Substantia nigra (tissue), 51 donors: ENCODE measurements at places on chromosomes 4 and X.

GRCh38 chrX:15930585-15930984, 76.0 kb upstream of the AP1S2 start:
- no peak for DNase-seq

- no peak for DNase-seq
Measured at GRCh38 chr4:148375584-148375983, 66.6 kb downstream of the NR3C2 start.

DNA sequence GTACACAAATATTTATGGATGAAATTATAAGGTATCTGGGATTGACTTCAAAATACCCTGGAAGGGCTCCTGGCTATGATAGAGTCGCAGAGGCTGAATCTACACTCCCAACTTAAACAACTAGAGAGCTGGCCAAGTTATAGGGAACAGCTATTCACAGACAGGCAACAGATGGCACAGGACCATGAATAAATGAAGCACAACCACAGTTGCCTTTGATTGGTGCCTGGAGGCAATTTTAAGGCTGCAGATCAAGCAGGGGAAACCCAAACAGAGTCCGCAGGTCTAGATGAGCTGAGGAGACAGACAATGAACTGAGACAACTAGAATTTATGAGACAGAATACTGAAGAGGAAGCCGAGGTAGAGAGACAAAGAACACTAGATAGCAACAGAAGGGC, 155.9 kb downstream of the EVC2 start:
- DNase-seq = no peak

GRCh38 chr4:147682755-147683154, 1.2 kb downstream of the PRMT9 start:
- no peak for DNase-seq

DNA sequence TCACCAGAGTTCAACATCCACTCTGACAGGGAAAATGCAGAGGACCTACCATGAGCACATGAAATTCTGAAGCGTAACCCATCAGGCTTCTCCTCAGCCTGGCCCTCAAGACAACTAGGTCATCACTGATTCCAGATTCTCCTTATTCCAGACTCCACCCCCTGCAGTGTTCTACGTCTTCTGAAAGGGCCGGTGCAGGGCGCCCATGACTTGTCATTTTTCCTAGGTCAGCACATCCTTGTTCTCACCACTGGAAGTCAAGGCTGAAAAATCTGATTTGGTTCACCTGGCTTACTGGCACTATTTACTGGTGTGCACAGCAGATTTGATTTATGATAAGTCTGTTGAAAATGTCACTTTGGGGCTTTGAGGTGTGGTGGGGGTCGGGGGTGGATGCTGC, 140.9 kb upstream of the KLF3 start:
- DNase-seq = no peak

GRCh38 chrX:146907391-146908240, 93.1 kb upstream of the CXorf51A start:
- DNase-seq = no peak

DNA sequence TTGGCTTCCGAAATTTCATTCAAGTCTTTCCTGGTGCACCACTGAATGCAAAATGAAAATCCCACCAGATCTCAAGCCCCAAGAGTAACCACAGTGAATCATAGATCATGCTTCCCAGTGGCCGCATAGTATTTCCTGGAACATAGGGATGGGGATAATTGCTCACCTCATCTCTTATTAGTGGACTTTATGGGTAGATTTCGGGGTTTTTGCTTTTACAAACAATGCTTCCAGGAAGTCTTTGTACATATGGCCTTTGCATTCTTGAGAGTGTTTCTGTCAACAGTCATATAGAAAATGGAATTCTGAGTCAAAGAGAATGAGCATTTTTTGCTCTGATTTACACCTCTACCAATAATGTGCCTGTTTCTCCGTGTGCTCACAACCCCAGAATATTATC, 53.4 kb downstream of the PPEF2 start:
- DNase-seq = no peak

- no peak for DNase-seq
Measured at GRCh38 chr4:42083816-42084215, 68.6 kb downstream of the BEND4 start.

GRCh38 chr4:57442831-57443291, 332.7 kb upstream of the IGFBP7 start:
- DNase-seq = peak; percentile 41

GRCh38 chr4:95091272-95091671, 333.5 kb downstream of the BMPR1B start:
- DNase-seq = no peak

- DNase-seq = no peak
Measured at GRCh38 chr4:103429283-103429682, 231.1 kb upstream of the CENPE start.

DNA sequence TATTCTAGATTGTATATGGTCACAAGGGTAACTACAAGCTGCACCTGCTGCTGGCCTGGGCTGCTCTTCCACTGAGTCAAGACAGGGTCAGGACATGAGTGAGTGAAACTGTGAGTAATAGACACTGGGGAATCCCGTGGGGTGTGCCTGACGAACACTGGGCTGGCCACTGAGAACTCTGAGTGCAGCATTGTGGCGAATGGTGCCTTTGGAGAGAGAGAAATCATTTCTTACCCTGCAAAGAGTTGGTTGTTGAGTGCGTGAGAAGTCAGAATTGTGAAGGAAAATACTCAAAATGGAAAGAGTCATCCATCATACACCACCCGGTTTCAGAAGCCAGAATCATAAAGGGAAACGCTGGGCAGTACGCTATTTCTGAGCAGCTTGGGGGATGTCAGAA, 43.1 kb upstream of the LSM6 start:
- no peak for DNase-seq

DNA sequence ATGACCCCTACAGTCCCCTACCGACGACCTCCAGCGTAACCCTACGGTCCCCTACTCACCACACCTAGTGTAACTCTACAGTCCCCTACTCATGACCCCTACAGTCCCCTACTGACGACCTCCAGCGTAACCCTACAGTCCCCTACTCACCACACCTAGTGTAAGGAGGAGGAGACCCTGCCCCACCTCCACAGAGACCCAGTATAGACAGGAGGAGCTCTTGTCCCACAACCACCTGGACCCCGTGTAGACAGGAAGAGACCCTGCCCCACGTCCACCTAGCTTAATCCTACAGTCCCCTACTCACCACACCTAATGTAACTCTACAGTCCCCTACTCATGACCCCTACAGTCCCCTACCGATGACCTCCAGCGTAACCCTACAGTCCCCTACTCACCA, 26.9 kb downstream of the CSF2RA start:
- no peak for DNase-seq

- no peak for DNase-seq
Measured at GRCh38 chr4:30844861-30845582, 124.9 kb downstream of the PCDH7 start.

GRCh38 chrX:88437563-88437962, 309.5 kb upstream of the CPXCR1 start:
- no peak for DNase-seq

- peak; percentile 6 for DNase-seq
Measured at GRCh38 chrX:133335027-133335426, 80.3 kb downstream of the GPC4 start.

DNA sequence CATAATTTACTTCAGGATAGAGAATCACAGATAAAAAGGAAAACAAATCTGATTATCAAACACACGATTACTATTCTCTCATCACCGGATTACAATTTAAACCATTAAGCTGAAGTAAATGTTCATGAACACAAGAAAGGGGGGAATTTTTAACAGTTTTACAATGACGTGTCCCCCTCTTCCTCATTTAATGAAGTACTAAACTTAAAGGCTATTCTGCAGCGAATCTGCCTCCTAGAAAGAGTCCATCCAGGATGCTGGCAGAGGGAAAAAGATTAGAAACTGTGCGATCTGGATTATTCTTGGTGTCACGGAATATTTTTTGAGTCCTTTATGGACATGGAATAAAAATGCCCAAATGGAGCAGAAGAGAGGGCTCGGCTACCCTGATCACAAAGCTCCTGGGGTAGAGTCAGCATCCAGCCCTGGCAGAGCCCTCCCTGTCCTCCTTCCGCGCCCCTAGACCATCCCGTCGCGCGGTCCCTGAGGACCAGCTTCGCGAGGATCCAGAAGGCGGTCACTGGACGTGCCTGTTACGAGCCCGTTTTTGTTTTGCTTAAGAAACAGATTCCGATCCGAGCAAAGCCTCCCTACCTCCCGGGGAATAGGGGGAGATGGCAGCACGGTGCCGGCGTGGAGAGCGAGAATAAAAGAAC, 1.2 kb downstream of the ELF2 start:
- no peak for DNase-seq

- DNase-seq = no peak
Measured at GRCh38 chr4:87497159-87497558, 32.0 kb downstream of the SPARCL1 start.

DNA sequence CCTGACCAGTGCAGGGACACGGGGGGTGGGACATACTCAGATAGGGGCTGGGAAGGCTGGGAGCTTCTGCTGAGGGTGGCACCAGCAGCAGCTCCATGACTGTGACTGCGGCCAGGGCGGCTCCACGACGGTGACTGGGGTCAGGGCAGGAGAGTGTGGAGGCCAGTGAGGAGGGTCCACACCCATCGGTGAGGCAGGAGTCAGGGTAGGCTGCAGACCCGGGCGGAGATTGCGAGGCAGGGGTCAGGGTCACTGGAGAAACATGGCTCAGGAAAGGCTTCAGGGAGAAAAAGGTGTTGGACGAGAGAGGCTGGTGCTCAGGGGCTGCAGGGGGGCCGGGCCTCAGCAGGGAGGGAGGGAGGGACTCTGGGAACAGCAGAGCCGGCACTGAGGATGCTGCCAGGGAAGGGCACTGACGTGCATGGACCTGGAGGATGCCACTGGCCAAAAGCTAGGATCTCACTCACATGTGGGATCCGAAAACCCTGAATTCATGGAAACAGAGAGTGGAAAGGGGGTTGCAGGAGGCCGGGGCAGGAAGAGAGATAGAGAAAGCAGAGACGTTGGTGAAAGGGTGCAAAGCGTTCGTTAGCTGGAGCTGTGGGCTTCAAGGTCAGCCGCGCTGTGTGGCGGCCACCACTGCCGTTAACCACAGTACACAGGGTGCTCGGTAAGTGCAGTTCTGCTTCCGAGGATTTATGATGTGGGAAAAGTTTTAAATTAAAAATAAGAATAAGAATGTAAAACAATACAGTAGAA, 22.0 kb downstream of the ATP5ME start:
- no peak for DNase-seq

DNA sequence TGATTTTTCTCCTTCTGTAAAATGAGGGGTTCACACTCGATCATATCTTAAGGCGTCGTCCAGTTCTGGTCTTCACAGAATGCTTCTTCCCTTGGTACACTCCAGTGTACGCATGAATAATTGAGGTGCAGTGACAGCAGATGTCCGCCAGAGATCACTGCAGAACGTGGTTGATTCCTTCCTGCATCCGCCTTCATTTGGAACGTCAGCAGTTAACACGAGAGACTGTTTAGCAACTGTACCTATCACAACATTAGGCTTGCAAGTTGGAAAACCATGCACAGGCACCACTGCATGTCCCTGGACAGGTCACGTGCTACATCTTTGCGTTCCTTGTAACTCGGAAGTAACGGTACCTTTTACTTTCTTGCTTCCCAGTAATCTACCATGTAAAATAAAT, 66.0 kb upstream of the GEMIN8 start:
- DNase-seq = no peak

DNA sequence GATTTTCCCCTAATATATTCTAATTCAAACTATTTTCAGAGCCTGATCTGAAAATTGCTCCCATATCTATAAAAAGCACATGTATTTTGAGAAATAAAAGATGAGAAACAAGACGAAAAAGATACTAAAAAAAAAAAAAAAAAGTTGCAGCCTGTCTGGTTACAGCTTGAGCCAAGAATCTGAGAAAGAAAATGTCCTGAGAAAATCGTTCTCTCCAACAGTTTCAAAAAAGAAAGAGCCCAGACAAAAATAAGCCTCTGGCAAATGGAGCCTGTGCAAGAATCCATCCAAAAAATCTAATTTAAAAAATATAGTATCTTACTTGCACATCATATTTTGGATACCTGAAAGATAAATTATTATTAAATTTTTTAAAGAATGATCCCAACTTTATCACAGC, 163.0 kb upstream of the TBL1X start:
- no peak for DNase-seq

DNA sequence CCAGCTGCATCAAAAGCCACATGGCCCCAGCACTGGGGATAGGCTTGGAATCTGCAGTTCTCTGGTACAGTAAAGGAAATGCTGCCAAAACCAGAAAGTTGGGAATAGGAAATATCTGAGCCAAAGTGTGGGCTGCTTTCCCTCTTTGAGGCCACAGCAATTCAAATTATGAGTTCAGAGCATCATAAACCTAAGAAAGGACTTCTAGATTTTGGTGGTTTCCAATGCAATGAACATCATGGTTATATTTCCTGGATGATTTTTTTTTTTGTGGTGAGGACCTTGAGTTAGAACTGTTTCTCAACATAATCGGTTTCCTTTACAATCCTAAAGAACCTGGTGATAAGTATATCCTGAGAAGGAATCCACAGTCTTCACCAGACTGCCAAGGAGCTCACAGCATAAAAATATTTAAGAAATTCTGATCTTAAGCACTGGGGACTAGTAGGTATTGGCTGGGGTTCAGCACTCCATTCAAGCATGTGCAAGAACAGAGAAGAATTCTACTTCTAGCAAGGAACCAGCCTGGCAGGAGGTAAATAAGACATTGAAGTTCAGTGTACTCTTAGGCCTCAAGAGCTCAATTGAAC, 29.8 kb upstream of the ARHGAP24 start:
- DNase-seq = no peak

DNA sequence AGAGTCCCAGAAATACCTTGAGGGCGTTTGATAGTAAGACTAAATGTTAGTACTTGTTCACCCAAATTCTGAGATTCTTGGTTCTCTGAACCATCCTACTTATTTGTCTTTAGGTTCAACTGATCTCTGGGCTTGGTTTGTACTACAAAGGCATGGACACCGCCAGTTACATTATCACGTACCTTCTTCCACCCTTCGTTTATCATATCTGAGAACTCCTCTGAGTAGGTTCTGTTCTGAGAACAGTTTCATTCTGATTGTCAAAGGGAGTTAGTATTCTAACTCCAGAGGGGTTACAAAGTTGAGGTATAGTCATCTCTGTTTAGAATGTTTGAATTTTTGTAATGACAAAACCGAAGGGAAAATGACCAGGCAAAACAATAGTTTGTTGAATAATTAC, 19.3 kb downstream of the ZFX start:
- DNase-seq = no peak

GRCh38 chr4:7831330-7831729, 108.3 kb downstream of the AFAP1 start:
- no peak for DNase-seq

DNA sequence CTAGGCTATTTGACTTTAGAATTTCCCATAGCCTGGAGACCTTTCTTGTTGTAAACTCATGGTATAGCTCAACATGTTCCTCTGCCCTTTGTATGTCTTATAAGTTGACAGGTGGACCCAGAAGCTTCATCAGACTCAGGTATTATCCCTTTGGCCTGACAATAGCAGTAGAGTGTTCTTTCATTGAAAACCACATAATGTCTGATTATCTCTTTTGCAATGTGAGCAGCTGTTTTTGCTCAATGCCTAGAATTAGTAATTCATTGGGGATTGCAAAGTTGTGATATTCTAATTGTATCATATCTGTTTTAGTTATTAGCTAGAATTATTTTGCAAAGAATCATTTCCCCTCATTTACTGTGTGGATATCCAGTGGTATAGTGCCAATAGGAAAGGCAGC, 27.5 kb downstream of the TBC1D19 start:
- no peak for DNase-seq

- DNase-seq = no peak
Measured at GRCh38 chrX:153476666-153477363, 6.4 kb upstream of the HAUS7 start.

- no peak for DNase-seq
Measured at GRCh38 chrX:129658429-129658828, 3.7 kb upstream of the APLN start.
